ENCODE measurements at places on chromosomes 6 and 20. TPM values are rescaled to one million over a fixed set of nuclear protein-coding genes. Genes with fewer than 3 reads are reported as not detected.
A peak's percentile ranks its signal among the peaks of the same experiment; 100 is the strongest.

Gene TGIF2
- 53.9 TPM for total RNA-seq

Gene PHACTR3
- not detected for total RNA-seq

Gene SIM1
- total RNA-seq, result not detected

Gene COL19A1
- total RNA-seq, result not detected

Gene CCN2
- total RNA-seq, result 34.7 TPM

GRCh38 chr6:158564243-158565121, 4.6 kb downstream of the TMEM181 start:
- H3K27ac ChIP-seq, result peak overlapping the region; percentile 11
- no peak overlapping the region for H3K4me3 ChIP-seq
- no peak for DNase-seq

GRCh38 chr20:47768016-47768824, 17.1 kb downstream of the SULF2 start:
- H3K36me3 ChIP-seq, result no peaks in the 10 kb centered on the region
- no peak for DNase-seq
- no peaks in the 10 kb centered on the region for H3K27me3 ChIP-seq
- H3K4me1 ChIP-seq, result peaks cover 8% of the 10 kb centered on the region

- H3K4me3 ChIP-seq, result no peak overlapping the region
- no peak for DNase-seq
- H3K4me1 ChIP-seq, result no peaks in the 10 kb centered on the region
- H3K27ac ChIP-seq, result no peak overlapping the region
These were observed 357.7 kb downstream of the PREX1 start for GRCh38 chr20:48470141-48470540.

DNA sequence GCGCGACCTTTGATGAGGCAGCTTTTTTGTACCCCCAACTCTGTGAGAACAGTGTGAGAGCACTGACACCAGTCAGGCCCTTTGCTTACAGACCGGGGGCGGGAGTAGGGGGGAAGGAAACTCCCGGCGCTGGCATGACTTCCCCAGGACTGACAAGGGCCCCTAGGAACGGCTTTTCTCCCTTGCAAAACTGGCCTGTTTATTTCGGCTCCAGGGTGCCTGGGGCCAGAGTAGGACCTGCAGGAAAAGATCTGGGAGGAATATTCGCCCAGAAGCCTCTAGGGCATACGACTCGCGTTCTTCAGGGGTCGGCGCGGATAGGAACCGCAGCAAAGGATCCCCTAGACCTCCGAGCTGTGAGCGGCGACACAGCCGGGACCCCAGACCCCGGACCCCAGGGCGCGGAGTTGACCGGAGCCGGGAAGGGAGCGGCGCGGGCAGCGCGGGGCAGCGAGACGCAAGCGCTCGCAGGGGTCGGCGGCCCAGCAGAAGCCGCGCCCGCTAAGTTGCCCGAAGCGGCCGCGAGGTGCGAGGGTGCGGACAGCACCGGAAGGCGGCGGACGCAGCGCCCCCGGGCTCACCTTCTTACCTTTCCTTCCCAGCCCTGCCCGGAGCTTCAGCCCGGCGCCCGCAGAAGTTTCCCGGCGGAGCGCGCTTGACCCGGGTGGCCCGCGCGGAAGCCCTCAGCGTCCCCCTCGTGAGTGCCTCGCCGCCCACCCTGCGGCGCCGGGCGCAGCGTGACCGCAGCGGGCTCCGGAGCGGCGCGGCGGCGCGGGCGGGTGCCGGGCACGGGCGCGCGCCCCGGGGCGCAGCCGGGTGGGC, at the start of gene POPDC3:
Gene POPDC3, minus strand, starts transcription at position 771 of the 822 bp plus-strand sequence. CDS start 18,105 bp downstream, outside the sequence.
- H3K4me3 ChIP-seq, result peak within 1 kb of the TSS; percentile 37
- no peak within 1 kb of the TSS for H3K27ac ChIP-seq
- H3K4me1 ChIP-seq, result no peaks in the 10 kb centered on the region
- H3K36me3 ChIP-seq, result no peaks in the 10 kb centered on the region
- H3K27me3 ChIP-seq, result peaks cover 34% of the 10 kb centered on the region
- DNase-seq, result no peak

DNA sequence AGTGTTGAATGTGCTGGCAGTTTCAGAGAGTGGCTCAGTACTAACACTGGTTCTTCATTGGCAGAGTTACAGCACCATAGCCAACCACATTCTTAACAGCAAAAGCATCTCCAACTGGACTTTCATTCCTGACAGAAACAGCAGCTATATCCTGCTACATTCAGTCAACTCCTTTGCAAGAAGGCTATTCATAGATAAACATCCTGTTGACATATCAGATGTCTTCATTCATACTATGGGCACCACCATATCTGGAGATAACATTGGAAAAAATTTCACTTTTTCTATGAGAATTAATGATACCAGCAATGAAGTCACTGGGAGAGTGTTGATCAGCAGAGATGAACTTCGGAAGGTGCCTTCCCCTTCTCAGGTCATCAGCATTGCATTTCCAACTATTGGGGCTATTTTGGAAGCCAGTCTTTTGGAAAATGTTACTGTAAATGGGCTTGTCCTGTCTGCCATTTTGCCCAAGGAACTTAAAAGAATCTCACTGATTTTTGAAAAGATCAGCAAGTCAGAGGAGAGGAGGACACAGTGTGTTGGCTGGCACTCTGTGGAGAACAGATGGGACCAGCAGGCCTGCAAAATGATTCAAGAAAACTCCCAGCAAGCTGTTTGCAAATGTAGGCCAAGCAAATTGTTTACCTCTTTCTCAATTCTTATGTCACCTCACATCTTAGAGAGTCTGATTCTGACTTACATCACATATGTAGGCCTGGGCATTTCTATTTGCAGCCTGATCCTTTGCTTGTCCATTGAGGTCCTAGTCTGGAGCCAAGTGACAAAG, 17.0 kb upstream of the ADGRF4 start:
- no peaks in the 10 kb centered on the region for H3K27me3 ChIP-seq
- no peak overlapping the region for H3K4me3 ChIP-seq
- H3K36me3 ChIP-seq, result no peaks in the 10 kb centered on the region
- no peak for DNase-seq
- no peaks in the 10 kb centered on the region for H3K4me1 ChIP-seq
- H3K27ac ChIP-seq, result no peak overlapping the region

DNA sequence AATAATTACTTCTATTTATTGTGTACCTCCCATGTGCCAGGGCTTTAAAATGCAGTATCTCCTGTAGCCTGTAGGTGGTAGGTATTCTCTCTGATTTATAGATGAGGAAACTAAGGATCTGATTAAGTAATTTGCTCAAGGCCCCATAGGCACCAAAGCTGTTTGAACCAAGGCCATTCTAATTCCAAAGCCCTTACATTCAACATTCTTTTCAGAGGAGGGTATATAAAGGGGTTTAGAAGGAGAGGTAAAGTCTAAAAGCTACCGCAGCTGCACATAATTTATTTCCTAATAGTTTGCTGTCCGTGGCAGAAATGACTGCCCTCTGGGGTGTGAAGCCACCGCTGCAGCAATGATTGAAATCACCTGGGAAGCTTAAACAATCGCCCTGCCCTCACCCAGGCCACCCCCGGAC, 95.0 kb upstream of the FAM8A1 start:
- H3K36me3 ChIP-seq, result no peaks in the 10 kb centered on the region
- H3K27ac ChIP-seq, result no peak overlapping the region
- peak; percentile 15 for DNase-seq
- H3K4me3 ChIP-seq, result no peak overlapping the region
- H3K27me3 ChIP-seq, result no peaks in the 10 kb centered on the region

- peaks cover 7% of the 10 kb centered on the region for H3K4me1 ChIP-seq
- H3K4me3 ChIP-seq, result no peak overlapping the region
- DNase-seq, result no peak
- H3K27me3 ChIP-seq, result peaks cover 12% of the 10 kb centered on the region
- H3K36me3 ChIP-seq, result no peaks in the 10 kb centered on the region
- H3K27ac ChIP-seq, result no peak overlapping the region
These were observed 9.7 kb downstream of the GHRH start for GRCh38 chr20:37251825-37252477.

DNA sequence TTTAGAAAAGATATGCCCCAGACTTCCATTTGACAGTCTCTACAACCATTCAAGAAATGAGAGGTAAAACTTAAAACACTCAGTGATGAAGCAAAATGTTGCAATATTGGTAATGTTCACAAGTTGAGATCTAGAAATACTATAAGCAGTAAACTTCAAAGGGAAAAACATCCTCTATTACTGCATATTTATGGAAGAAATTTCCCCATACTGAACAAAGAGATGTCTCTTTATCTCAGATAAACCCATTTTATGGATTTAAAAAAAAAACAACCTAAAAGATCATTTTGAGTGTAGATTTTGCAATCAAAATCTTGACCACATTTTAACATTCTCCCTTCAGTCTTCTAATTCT, 177.8 kb upstream of the TAB2 start:
- H3K36me3 ChIP-seq, result no peaks in the 10 kb centered on the region
- no peak overlapping the region for H3K27ac ChIP-seq
- peaks cover 11% of the 10 kb centered on the region for H3K4me1 ChIP-seq
- no peak overlapping the region for H3K4me3 ChIP-seq
- no peak for DNase-seq
- peaks cover 10% of the 10 kb centered on the region for H3K27me3 ChIP-seq

All from HepG2 (cell line).